ENCODE measurements at places on chromosomes 16 and 17.

GRCh38 chr16:24074574-24074973 is 181.6 kb upstream of the CACNG3 start:
- no peak for DNase-seq

- no peak for DNase-seq
Observed at GRCh38 chr17:68566442-68566738, 34.8 kb downstream of the FAM20A start.

DNA sequence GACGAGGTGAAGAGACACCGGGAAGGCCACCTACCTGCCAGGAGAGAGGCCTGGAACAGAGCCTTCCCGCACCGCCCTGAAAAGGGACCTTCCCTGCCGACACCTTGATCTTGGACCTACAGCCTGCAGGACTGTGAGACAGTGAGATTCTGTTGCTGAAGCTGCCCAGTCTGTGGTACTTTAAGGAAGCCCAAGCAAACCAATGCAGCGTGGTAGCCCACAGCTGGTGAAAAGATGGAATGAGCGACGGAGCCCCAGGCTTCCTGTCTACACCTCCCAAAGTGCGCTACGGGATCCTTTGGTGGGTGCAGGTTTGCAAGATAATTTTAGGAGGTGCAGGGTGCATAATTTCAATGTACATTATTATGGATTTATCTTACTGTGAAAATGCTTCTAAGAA is 33.9 kb downstream of the TNFRSF13B start:
- no peak for DNase-seq

DNA sequence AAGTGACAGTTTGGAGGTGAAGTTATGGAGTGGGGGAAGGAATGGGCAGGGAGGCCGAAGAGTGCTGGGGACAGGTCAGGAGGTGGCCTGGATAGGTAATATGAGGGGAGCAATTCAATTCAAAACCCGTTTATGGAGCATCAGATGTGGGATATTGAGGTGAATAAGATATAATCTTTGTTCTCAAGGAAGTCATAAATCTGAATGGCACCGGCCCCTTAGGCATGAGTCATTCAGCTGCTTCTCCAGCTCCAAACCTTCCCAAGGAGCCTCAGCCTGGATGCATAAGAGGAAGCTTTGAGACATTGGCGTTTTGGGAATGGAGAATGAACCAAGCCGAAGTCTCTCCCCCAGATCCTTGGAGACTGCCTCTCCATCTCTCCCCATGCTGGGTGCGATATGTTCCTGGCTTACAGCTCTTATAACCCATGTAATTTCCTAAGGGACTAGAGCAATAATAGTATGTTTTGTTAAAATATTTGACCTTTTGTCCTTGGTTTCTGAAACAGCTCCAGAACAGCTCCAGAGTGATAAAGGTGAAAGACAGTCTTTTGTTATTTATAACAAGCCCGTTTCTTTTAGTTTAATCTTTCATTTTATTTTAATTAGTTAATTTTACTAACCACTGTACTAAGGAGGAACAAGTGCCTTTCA is 1.7 kb downstream of the TUBG2 start:
- no peak for DNase-seq

DNA sequence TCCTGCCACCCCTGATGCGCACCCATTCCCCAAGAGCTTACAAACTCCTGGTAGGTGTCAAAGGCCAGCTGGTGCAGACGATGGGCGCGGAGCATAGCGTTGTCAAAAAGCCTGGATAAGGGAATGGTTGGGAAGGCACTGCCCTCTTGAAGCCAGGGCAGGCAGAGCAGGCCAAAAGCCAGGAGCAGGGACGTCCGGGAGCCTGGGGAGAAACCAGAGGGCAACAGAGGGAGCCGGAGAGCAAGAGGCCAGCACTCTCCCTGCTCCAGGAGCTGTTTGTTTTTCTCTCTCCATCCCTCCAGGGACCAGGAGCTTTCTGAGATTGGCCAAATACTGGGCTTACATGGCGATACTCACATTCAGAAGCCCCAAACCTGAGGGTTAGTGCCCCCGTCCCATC is 334 bp downstream of the GH1 start:
- no peak for DNase-seq

- DNase-seq = no peak
Observed at GRCh38 chr17:77440560-77440981, 299.8 kb downstream of the SEC14L1 start.

GRCh38 chr17:18382441-18383078 is 5.0 kb downstream of the EVPLL start:
- DNase-seq = no peak

DNA sequence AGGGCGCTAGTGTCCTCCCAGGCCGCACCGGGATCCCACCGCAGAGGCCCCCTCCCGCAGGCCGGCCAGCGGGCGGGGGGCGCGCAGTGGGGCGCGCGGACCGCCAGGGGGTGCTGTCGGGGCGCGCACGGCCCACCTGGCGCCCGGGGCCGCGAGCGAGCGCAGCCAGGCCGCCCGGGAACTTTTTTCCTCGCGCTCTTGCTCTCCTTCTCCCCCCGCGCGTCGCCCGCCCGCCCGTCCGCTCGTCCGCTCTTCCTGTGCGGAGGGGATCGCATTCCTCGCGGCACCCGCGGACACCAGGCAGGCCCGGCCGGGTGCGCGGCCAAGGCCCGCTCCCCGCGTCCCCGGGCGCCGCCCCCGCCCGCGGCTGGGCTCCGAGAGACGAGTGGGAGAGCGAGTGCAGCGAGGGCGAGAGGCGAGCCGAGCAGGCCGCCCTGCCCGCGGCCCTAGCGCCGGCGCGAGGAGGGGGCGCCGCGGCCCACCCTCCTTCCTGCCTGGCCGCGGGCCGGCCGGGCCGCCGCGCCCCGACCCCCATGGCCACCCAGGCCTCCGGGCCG is at the start of gene RAI1:
RAI1 (plus strand) TSS at position 272 of the 557 bp plus-strand sequence. CDS start 111,491 bp downstream, outside the sequence.
- peak; percentile 51 for DNase-seq
